Activated T-cell treated with anti-CD3 and anti-CD28 coated beads, Interleukin-2, amount 50 U/mL, for 4 hours (primary cell): ENCODE measurements at places on chromosomes 5 and 9. TPM values are rescaled to one million over a fixed set of nuclear protein-coding genes. Genes with fewer than 3 reads are reported as not detected.

Gene CYLC2
- not detected for total RNA-seq

Gene PRR16
- total RNA-seq, result not detected

Gene QRFP
- total RNA-seq, result not detected

Gene NPR2
- 5.3 TPM for total RNA-seq

Gene NAA35
- total RNA-seq, result 24.1 TPM

DNA sequence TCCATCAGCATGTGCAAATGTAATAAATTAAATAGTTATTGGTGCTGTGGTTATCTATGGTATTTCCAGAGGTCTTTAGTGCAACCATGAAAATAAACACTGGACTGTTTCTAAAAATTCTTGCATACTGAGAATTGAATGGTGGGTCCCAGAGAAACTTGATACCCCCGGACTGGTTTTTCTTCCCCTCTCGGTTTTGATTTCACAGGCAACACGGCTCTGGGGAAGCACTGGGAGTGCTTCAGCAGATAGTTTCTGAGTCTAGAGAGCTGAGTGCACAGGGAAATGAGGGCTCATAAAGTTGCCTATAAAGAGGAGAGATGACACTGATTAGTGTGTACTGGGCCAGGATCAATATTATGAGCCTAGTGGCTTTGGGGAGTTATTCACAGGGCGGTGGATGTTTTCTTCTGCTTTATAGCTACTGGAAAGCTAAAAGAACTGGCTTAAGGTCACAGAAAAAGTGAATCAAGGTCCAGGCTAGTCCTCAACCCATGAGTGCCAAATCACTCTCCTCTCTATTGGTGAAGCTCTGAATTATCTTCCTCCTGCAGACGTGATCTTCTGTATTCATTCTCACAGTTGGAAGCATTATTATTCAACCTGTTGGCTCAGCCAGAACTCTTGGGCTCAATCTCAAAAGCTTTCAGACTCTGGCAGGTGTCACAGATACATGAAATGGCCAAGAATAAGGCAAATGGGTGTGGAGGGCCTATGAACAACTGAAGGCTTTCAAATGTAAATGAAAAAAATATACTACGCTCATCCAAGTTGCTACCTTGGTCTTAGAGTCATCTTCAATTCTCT is 170.2 kb upstream of the HMHB1 start:
- no peak for DNase-seq

- no peak for DNase-seq
Measured at GRCh38 chr5:2960294-2960693, 208.8 kb upstream of the IRX2 start.

DNA sequence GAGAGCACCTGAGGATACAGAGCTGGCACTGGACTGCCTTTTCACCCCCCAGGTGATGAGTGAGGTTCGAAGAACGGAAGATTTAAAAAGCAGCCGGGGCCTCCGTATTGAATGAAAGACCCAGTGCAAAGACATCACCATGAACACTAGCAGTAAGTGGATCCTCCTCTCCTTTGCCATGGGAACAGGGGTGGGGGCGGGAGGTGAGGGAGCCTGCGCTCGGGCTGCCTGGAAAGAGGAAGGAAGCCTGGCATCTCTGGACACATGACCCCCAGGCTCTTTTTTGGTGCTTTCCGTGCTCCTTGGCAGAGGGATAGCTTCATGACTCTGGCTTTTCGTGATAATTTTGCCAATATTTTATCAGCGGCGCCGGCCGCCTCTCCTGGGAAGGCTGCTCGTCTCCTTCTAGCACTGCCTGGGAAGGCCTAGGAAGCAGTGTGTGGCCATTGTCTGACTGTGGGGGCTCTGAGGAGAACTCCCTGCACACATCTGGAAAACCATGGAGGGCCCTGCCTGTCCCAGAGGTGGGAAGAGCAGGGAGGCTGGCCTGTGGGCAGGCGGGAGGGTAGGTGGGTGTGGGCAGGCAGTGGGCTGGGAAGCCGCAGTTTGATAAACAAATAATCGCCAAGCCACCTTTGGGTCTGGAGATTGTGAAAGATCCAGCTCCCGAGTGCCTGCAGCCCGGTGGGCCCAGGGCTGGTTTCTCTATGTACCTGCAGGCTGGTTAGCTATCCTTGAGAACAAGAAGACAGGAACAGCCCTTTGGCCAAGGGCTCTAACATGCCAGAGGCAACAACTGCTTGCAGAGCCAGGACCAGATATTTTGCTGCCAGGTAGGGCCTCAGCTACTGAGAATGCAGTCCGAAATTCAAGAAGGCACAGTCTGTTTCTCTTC is 911 bp downstream of the ABLIM3 start:
- DNase-seq, result no peak

Gene SERF1A
- 4.5 TPM for total RNA-seq

- no peak for DNase-seq
Measured at GRCh38 chr5:148798786-148799185, 27.6 kb upstream of the ADRB2 start.
